Nephron progenitor cell (in vitro differentiated cells): ENCODE measurements at places on chromosomes 3 and 15.

- H3K27me3 ChIP-seq: no peaks in the 10 kb centered on the region
- H3K36me3 ChIP-seq: no peaks in the 10 kb centered on the region
- no peak overlapping the region for H3K27ac ChIP-seq
- no peak overlapping the region for H3K4me3 ChIP-seq
- no peaks in the 10 kb centered on the region for H3K4me1 ChIP-seq
Observed at GRCh38 chr15:96076350-96076749, 254.2 kb upstream of the NR2F2 start.

GRCh38 chr3:16917256-16917935 lies 32.6 kb downstream of the PLCL2 start:
- H3K4me3 ChIP-seq: no peak overlapping the region
- H3K36me3 ChIP-seq: no peaks in the 10 kb centered on the region
- H3K27ac ChIP-seq: no peak overlapping the region
- no peaks in the 10 kb centered on the region for H3K27me3 ChIP-seq
- DNase-seq: no peak

GRCh38 chr15:77580996-77581682 lies 51.6 kb downstream of the LINGO1 start:
- peak overlapping the region; percentile 32 for H3K27ac ChIP-seq
- H3K27me3 ChIP-seq: peaks cover 3% of the 10 kb centered on the region
- H3K36me3 ChIP-seq: no peaks in the 10 kb centered on the region
- no peak for DNase-seq

DNA sequence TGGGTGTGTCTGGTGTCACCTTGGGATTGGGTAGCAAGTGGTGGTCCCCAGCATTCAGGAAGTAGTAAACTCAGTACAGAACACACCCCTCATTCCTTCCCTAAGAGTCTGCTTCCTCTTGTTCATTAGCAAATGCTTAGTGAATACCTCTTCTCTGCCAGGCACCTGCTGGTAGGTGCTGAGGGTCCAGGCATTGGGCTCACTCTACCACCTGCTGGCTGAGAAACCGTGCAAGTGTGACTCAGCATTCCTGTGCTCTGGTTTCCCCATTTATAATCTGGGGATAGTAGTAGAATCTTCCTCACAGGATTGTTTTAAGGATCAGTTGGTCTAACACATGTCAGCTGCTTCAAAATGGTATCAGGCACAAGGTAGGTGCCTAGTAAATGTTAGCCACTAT lies 4.8 kb downstream of the SHF start:
- no peak overlapping the region for H3K4me3 ChIP-seq
- no peak overlapping the region for H3K27ac ChIP-seq
- no peak for DNase-seq
- peaks cover 27% of the 10 kb centered on the region for H3K36me3 ChIP-seq
- H3K27me3 ChIP-seq: no peaks in the 10 kb centered on the region
- peaks cover 57% of the 10 kb centered on the region for H3K4me1 ChIP-seq

- DNase-seq: no peak
- no peak overlapping the region for H3K27ac ChIP-seq
- H3K4me1 ChIP-seq: no peaks in the 10 kb centered on the region
- no peak overlapping the region for H3K4me3 ChIP-seq
- peaks cover 71% of the 10 kb centered on the region for H3K36me3 ChIP-seq
Observed at GRCh38 chr15:79863886-79864285, 32.9 kb downstream of the MTHFS start.

GRCh38 chr15:47570044-47570443 lies 147.3 kb upstream of the SEMA6D start:
- no peaks in the 10 kb centered on the region for H3K36me3 ChIP-seq
- no peak overlapping the region for H3K4me3 ChIP-seq
- H3K27ac ChIP-seq: peak overlapping the region; percentile 36
- peaks cover 11% of the 10 kb centered on the region for H3K4me1 ChIP-seq
- DNase-seq: no peak

DNA sequence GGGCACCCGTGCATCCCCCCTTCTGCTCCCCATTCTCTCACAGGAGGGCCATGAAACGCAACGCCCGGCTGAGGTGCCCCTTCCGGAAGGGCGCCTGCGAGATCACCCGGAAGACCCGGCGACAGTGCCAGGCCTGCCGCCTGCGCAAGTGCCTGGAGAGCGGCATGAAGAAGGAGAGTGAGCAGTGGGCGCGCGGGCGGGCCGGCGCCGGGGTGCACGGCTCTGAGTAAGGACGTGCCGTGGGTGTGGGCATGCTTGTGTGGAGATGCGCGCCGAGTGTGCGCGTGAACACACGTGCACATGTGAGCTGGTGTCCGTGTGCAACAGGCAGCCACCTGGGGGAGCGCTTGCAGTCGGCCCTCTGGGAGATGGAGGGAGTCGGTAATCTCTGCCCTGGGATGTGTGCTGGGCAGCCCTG lies 28.1 kb downstream of the NR1I2 start:
- H3K27me3 ChIP-seq: peaks cover 7% of the 10 kb centered on the region
- H3K4me3 ChIP-seq: no peak overlapping the region
- no peak for DNase-seq
- H3K36me3 ChIP-seq: no peaks in the 10 kb centered on the region
- peaks cover 5% of the 10 kb centered on the region for H3K4me1 ChIP-seq

DNA sequence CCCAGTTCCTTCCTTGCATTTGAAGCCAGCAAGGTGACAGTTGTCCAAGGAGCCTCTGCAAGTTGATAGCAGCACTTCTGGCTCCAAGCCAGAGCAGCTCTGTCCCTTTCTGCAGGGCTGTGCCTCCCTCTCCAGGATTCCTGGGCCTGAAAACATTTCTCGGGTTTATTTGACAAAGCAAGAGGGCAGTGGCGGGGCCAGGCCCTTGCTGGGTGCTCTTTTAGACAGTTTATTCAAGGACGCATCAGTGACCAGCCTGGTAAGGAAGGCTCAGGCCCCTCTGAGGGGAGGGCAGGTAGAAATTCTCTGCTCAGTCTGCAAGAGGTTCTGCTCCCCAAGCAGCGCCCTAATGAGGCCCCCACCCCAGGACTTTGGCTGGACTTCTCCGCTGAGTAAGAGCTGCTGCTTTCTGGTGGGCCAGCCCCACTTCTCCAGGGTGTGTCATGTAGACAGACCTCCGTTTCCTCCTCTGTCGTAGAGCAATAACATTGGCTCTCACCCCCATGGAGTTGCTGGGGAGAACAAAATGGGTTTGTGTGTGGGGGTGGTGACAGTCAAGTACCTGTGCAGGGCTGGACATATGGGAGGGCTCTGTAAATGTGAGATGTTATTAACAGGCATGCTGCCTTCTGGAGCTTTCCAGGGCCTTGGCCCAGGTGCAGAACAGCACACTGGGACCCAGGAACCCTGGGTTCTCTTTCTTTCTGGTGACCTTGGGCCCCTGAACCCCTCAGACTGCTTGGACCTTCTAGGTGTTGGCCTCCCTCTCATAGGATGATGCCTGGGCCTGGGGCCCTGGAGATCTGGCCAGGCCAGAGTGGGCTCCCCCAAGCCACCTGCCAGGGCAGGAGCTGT lies 146.2 kb upstream of the TLE3 start:
- no peak for DNase-seq
- H3K27ac ChIP-seq: no peak overlapping the region
- H3K27me3 ChIP-seq: peaks cover 50% of the 10 kb centered on the region
- peaks cover 36% of the 10 kb centered on the region for H3K4me1 ChIP-seq
- no peak overlapping the region for H3K4me3 ChIP-seq
